Inflammatory macrophage treated with lipopolysaccharide for 1 hour (primary cell): ENCODE measurements at places on chromosomes 1 and 21.
A peak's percentile ranks its signal among the peaks of the same experiment; 100 is the strongest.

DNA sequence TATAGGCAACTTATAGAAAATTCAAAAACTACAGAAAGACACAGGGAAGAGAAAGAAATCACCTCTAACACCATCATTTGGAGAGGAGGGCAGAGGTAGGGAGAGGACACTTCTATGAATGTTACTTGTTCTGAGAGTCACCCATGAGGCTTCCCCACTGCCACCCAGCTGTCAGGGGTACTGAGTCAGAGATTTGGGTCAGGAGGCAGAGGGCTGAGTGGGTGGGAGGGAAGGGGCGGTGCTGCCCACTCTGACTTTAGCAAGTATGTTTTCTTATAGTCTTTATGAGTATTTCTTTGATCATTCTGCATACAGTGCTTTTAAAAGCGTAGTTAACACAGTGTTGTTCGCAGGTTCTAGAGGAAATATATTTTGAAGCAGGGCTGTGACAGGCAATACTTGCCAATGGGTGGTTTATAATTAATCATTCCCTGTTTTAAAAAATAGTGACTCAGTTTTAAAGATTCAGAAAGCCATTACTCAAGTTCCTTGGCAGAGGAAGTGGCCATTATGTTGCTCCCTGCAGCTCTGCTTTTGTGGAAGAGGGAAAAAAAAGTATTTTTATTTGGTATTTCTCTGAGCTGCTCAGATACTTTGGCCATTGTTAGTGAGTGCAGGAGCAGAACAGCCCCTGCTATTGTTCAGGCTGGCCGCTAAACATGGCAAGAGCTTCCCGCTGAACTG lies 18.3 kb downstream of the IL6R start:
- peak; percentile 78 for DNase-seq

DNA sequence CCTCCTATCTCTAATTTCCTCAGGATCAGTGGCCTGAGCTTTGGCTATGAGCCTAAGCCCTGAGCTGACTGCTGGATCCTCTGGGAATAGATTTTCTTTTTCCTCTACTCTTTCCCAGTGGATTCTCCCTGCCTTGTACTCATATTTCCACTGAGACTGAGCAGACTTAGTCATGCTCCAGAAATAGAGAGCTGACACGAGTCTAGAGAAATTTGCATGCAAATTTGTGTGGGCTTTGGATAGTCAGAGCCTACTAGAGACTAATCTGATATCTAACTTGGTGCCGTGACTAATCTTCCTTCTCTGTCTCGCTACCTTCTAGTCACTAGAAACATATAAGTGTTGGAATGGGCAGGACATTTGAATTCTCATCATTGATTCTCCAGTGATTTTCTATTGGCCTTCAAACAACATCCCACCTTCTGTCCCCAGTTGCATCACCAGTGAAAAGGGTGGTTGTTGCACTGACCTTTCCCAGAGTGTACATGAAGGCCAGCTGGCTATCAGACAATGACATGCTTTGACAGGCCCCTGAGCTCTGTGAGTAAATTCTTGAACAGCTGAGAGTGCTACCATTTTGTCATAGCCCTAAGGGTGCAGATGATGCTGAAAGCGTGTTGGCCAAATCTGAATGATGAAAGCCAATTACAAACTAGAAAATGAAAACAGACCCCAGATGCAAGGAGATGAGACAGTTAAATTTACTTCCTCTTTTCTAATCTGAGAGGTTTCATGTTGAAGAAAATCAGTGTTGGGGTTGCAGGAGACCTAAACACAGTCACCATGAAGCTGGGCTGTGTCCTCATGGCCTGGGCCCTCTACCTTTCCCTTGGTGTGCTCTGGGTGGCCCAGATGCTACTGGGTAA lies at the start of gene FCRLA:
Gene FCRLA (plus strand): TSS at position 748 of the 866 bp plus-strand sequence. CDS start 36 bp downstream, at position 784.
- peak; percentile 89 for DNase-seq

- no peak for DNase-seq
Observed at GRCh38 chr1:30948278-30948677, 39.7 kb upstream of the SDC3 start.

- no peak for DNase-seq
Observed at GRCh38 chr1:83000286-83000685, 998.6 kb downstream of the TTLL7 start.

DNA sequence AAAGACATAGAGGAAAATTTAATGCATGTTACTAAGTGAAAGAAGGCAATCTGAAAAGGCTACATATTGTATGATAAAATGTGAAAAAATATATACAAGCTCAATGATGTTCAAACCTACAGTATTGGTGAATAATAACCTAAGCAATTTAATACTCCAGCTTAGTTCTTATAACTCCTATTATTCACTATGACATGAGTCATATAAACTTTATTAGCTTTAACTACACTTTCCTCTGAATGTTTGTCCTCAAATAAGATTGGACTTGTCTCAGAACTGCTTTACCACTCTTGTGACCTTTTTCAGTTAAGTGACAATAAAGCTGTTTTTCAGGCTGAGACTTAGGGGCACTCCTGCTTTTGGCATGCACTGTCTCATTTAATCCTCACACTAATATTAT lies 50.9 kb downstream of the CNST start:
- no peak for DNase-seq

GRCh38 chr21:33991133-33991532 lies 75.5 kb upstream of the ATP5PO start:
- no peak for DNase-seq

GRCh38 chr1:50322579-50322978 lies 100.7 kb downstream of the DMRTA2 start:
- no peak for DNase-seq

DNA sequence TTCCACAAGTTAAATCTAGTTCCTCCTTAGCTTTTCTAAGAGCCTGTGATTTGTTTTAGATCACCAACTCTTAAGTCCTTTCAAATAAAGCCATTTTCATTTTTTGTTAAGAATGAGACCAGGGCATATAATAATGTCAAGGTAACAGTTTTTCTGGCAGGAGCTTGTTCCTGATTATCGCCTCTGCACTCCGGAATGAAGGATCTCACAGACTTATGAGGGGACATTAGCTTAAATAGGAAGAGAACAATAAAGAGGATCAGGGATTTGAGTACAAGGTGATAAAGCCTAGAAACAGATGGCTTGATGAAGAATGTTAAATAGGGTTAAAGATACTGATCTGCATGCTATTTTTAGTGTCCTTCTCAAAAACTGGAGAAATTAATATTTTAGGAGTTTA lies 13.6 kb upstream of the OTUD7B start:
- DNase-seq, result no peak

GRCh38 chr1:34806396-34806795 lies 13.6 kb downstream of the GJA4 start:
- no peak for DNase-seq

- DNase-seq, result no peak
Observed at GRCh38 chr1:44681905-44682882, 7.7 kb downstream of the ARMH1 start.

DNA sequence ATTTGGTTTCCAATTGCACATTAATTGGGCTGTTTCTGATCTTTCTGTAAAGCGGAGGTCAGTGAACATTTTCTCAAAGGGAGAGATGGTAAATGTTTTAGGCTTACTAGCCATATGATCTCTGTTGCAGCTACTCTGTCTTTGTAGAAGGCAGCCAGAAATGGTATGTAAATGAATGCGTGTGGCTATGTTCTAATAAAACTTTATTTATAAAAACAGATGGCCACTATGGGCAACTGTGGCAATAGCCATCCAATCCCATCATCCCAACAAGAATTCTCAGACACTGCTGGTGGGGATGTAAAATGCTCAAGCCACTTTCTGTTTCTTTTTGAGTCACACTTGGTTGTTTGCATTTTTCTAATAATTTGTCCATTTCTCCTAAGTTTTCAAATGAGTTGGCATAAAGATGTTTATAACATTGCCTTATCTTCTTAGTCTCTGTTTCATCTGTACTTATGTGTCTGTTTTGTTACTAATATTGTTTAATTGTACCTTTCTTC lies 448.8 kb upstream of the VAMP3 start:
- DNase-seq, result no peak

DNA sequence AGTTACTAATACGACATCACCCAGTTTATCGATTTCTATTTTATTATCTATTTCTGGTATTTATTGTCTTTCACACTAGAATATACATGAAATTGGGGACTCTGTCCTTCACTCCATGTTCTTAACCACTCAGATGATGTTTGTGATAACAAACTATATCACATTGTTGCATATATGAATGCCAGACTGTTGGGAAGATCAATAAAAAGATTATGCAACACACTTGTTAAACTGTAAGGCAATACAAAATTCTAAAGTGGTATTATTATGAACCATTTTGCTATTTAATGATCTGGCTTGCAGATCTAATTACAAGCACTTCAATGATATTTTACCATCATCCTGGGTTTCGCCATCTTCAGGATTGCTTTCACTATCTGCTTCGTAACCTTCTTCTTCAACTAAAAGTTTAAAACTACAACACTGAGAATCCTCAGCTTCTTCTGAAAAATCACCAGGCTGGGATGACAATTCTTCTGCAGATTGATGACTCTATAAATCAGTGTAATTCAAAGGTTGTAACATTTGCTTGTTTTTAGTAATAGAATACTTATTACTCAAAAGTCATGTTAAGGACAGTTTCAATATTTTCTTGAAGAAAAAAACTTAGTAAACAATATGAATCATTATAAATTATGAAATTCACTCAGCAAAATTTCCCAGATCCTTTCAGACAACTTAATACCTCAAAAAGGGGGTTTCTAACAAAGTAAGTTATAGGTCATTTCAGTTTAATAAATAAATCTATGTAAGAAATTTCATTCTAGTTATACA lies 63.9 kb downstream of the LYST start:
- DNase-seq, result peak; percentile 57

DNA sequence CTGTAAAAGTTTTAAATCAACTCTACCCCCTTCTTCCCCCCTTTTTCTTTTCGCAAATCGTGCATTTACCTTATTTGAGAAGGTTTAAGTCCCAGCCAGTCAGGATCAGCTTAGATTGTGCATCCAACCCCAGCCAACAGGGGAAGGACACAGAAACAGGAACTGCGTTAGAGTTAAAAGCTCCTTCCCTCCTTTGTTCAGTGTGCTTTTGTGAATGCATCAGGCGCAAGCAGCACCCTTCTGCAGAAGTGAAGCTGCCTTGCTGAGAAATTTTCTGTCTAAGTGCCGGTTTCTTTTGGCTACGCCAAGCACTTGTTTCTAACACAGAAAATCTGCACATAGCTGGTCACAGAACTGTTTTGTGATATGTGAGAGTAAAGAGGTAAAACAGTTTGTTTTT lies 56.2 kb upstream of the PRRC2C start:
- no peak for DNase-seq

DNA sequence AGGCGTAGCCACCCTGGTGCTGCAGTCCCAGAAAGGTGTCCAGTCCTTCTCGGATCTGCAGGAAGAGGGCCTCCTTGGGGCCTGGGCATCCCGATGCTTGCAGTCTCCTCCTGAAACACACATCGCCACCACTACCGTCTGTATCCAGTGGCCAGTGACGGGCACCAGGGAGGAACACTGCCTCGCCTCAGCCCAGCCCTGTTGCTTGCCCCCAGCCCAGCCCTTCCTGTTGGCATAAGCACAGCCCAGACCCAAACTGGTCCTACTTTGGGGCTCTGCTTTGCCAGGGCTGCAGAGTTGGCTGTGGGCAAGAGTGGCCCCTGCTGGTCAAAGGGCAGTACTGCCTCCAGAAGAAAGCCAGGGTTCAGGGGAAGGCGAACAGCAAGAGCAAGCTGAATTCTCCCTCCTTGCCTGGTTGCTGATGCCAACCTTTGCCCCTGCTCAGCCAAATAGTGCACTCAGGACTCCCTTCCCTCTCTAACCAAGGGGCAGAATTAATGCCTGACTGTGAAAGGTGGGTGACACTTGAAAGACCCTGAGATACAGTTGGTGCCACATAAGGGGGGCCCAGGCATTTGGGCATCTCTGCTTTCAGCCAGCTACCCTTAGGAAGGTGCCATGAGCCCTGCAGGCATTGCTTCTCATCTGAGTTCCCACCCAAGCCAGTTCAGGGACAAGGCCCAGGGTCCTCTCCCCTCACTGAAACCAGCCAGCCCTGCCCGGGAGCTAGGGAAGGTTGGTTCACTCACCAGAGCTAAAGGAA lies 11.1 kb upstream of the ARHGEF2 start:
- peak; percentile 89 for DNase-seq

DNA sequence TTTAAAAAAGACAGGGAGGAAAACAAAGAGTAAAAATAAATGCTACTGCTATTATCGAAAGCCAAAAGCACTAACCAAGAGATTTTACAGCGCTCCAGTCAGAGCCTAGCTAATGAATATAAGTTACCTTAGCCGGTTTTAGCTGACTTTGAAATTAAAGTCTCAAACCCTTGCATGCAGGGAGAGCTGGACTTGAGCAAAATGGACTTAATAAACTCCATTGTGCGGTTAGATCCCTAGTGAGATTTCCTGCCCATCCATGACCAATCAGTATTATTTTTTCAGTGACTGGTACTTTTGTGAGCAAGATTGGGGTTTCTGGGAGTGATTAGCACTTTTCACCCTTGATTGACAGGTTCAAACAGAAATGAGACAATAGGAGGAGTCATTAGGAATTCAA lies 333.4 kb upstream of the ADGRL2 start:
- DNase-seq, result no peak

GRCh38 chr1:30320581-30320890 lies 402.8 kb downstream of the MATN1 start:
- DNase-seq, result no peak

DNA sequence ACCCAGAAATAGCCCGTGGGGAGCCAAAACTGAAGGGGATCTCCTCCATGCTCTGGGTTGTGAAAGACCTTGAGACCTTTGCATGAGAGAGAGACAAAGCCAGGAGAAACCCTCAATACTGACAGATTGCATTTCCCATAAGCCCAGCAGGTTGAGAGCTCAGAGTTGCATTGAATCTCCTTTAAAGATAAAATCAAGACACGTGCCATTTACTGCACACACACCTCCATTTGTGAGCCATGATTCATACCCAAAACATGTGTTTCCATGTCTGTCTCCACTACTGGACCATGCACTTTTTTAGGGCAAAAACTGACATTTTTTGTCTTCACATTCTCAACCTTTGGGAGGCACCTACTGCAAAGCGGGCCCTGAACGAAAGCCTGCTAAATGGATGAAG lies 144.0 kb upstream of the NRIP1 start:
- DNase-seq, result no peak

DNA sequence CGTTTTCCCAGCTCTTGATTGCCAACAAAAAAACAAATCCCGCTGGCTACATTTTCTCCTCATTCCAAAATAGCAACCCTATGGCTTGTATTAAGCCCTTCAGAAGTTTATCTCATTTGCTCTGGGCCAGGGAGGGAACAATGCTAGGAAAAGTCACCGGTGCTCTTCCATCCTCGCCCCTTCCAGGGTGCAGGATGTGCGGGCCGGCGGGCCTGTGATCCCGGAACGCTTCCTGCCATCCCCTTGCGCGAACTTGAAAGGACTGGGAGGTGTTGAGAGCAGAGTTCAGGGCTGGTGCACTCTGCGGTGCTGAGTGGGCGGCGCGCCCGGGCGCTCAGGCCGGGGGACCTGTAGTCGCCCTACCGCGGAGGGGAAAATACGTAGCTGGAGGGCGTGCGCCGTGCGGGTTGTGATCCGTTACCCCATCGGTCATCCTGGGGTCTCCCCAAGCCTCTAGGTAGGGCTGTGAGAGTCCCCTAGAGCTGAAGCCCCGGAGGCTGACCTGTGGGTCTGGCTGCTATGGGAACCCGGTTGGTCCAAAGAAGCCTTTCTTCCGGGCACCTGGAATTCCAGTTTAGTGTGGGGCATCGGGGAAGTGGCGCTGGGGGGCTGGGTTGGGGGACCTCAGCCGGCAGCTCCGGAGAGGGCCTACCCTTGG lies 13.1 kb downstream of the NR5A2 start:
- DNase-seq, result no peak

- DNase-seq, result no peak
Observed at GRCh38 chr21:34077888-34078287, 4.5 kb downstream of the MRPS6 start.
